ENCODE measurements at places on chromosomes 6 and 20. TPM values are rescaled to one million over a fixed set of nuclear protein-coding genes. Genes with fewer than 3 reads are reported as not detected.

The TP53TG5 gene
- total RNA-seq = not detected

The PREX1 gene
- 83.9 TPM for total RNA-seq

The LRRC73 gene
- 0.21 TPM for total RNA-seq

The SUMO4 gene
- total RNA-seq = 7.8 TPM

The C20orf141 gene
- not detected for total RNA-seq

The TAPBP gene
- total RNA-seq = 274 TPM

The COX4I2 gene
- total RNA-seq = not detected

Measured in activated T-helper 2 cell treated with anti-CD3 and anti-CD28 coated beads, Interferon-gamma antibody, Interleukin-2, Interleukin-4, amounts not matched to agents 10 μg/mL and 5 μg/mL and 100 μg/mL, durations not matched to agents 14 hours and 24 hours and 36 hours (primary cell).